ENCODE measurements at places on chromosomes 4 and X. TPM values are rescaled to one million over a fixed set of nuclear protein-coding genes. Genes with fewer than 3 reads are reported as not detected.

Gene SAT1
- total RNA-seq, result 405 TPM

Gene TMA16
- total RNA-seq, result 21.1 TPM

Gene UGT2B10
- total RNA-seq, result not detected

Gene CD40LG
- total RNA-seq, result 0.40 TPM

Gene TCP11X2
- not detected for total RNA-seq

Gene IL3RA
- 10.2 TPM for total RNA-seq

Gene GAGE10
- total RNA-seq, result not detected

Gene FGB
- total RNA-seq, result not detected

Gene PCDH19
- 0.62 TPM for total RNA-seq

Gene CXCL8
- 0.62 TPM for total RNA-seq

Gene TLR6
- 1.6 TPM for total RNA-seq

Gene WDR17
- 4.6 TPM for total RNA-seq

Gene LINC00632
- total RNA-seq, result 29.6 TPM

Gene SPANXN4
- not detected for total RNA-seq

- H3K4me1 ChIP-seq, result no peaks in the 10 kb centered on the region
- ATAC-seq, result no peak
- no peak overlapping the region for H3K4me3 ChIP-seq
- H3K27ac ChIP-seq, result no peak overlapping the region
Observed at GRCh38 chrX:129695535-129695934, 40.8 kb upstream of the APLN start.

DNA sequence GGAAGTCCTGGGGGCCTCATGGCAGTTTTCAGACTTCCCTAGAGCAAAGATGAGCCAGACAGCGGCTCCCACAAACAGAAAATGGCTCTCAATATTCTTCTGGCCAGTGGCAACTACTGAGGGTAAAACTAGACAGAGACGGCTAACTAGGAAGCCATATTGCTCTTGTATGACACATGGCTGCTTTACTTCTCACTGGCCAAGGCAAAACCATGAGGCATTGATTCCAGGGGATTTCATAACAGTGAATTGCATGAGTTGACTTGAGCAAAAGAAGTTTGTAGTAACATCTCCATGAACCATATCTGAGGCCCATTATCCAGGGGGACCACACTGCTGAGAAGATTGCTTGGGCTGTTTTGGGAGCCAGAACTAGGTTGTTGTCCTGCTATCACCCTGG, 13.7 kb upstream of the TLR8 start:
- no peak overlapping the region for H3K4me3 ChIP-seq
- no peaks in the 10 kb centered on the region for H3K27me3 ChIP-seq
- no peaks in the 10 kb centered on the region for H3K4me1 ChIP-seq
- no peak for ATAC-seq
- H3K27ac ChIP-seq, result no peak overlapping the region

DNA sequence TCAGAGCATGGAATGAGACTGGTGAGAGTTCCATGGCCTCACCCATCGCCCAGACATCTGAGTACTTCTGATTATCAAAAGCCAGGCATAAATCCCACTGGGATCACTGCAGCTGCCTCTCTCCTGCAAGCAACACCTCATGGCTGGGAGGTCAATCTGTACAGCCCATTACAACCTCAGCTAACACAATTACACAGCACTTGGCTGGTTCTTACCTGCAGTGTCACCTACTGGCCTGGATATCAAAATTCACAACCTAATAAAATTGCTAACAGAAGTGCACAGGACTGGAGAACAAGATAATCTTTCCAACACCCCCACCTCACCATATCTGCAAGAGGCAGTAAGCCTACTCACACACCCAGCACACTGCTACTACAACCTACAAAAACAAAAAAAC, 341.7 kb upstream of the NDST3 start:
- H3K4me1 ChIP-seq, result no peaks in the 10 kb centered on the region
- H3K36me3 ChIP-seq, result no peaks in the 10 kb centered on the region
- peaks cover 6% of the 10 kb centered on the region for H3K27me3 ChIP-seq
- H3K4me3 ChIP-seq, result no peak overlapping the region

GRCh38 chr4:107856901-107857300, 32.2 kb downstream of the SGMS2 start:
- H3K36me3 ChIP-seq, result no peaks in the 10 kb centered on the region
- ATAC-seq, result no peak
- no peak overlapping the region for H3K27ac ChIP-seq
- H3K4me1 ChIP-seq, result peaks cover 7% of the 10 kb centered on the region

GRCh38 chr4:127503111-127503510, 129.6 kb upstream of the INTU start:
- no peak overlapping the region for H3K4me3 ChIP-seq
- H3K4me1 ChIP-seq, result peaks cover 7% of the 10 kb centered on the region
- no peak overlapping the region for H3K27ac ChIP-seq
- H3K27me3 ChIP-seq, result no peaks in the 10 kb centered on the region
- ATAC-seq, result no peak

GRCh38 chrX:115679460-115679859, 118.5 kb downstream of the PLS3 start:
- no peak for ATAC-seq
- H3K36me3 ChIP-seq, result no peaks in the 10 kb centered on the region
- H3K27me3 ChIP-seq, result no peaks in the 10 kb centered on the region
- H3K4me3 ChIP-seq, result no peak overlapping the region

GRCh38 chr4:1753697-1754311, 32.5 kb downstream of the TACC3 start:
- no peak overlapping the region for H3K27ac ChIP-seq
- no peaks in the 10 kb centered on the region for H3K36me3 ChIP-seq
- H3K4me1 ChIP-seq, result no peaks in the 10 kb centered on the region
- peaks cover 21% of the 10 kb centered on the region for H3K27me3 ChIP-seq

GRCh38 chr4:124910327-124910726, 197.8 kb upstream of the ANKRD50 start:
- no peaks in the 10 kb centered on the region for H3K36me3 ChIP-seq
- no peaks in the 10 kb centered on the region for H3K27me3 ChIP-seq
- no peak overlapping the region for H3K4me3 ChIP-seq
- ATAC-seq, result no peak
- H3K27ac ChIP-seq, result no peak overlapping the region

GRCh38 chrX:136812286-136812685, 31.6 kb upstream of the ARHGEF6 start:
- H3K4me1 ChIP-seq, result no peaks in the 10 kb centered on the region
- ATAC-seq, result no peak
- no peaks in the 10 kb centered on the region for H3K36me3 ChIP-seq
- no peaks in the 10 kb centered on the region for H3K27me3 ChIP-seq

- H3K4me1 ChIP-seq, result no peaks in the 10 kb centered on the region
- H3K27me3 ChIP-seq, result peaks cover 12% of the 10 kb centered on the region
- H3K4me3 ChIP-seq, result no peak overlapping the region
- no peaks in the 10 kb centered on the region for H3K36me3 ChIP-seq
- no peak overlapping the region for H3K27ac ChIP-seq
Observed at GRCh38 chr4:6901669-6902317, 7.8 kb upstream of the TBC1D14 start.

DNA sequence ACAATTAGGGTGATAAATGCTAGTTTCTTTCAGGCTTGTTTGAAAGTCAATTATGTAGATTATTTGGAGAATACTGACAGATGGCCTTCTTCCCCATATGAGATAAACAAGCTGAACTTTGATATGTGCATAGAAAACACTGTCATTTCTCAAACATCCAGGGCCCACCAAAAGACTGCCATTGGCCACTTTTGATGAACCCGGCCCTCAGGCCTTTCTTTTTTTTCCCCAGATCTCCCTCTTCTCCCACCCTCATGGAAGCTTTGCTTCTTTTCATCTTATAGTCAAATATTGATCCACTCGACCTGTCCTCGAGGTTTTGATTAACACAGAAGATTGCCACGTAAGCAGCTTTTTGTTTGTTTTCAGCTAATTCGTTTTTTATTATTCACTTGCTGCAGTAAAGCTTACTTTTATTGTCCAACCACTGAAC, 377.4 kb downstream of the SMARCA1 start:
- no peaks in the 10 kb centered on the region for H3K27me3 ChIP-seq
- no peak for ATAC-seq
- H3K36me3 ChIP-seq, result no peaks in the 10 kb centered on the region
- H3K27ac ChIP-seq, result no peak overlapping the region

DNA sequence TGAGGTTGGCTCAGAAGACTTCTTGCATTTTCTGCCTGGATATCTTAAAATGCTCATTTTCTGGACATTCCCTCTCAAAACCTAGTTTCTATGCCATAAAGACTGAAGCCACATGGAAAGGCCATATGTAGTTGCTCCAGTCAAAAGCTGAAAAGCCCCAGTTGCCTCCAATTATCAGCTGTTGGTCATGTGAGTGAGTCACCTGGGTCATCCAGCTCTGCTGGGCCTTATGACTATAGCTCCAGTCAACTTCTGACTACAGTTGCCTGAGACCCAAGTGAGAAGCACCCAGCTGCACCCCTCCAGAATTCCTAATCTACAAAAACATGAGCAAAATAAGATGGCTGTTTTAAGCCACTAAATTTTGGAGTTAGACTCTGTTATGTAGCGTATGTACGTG, 41.9 kb downstream of the HELQ start:
- H3K4me3 ChIP-seq, result no peak overlapping the region
- H3K4me1 ChIP-seq, result no peaks in the 10 kb centered on the region
- ATAC-seq, result no peak
- H3K27ac ChIP-seq, result no peak overlapping the region

DNA sequence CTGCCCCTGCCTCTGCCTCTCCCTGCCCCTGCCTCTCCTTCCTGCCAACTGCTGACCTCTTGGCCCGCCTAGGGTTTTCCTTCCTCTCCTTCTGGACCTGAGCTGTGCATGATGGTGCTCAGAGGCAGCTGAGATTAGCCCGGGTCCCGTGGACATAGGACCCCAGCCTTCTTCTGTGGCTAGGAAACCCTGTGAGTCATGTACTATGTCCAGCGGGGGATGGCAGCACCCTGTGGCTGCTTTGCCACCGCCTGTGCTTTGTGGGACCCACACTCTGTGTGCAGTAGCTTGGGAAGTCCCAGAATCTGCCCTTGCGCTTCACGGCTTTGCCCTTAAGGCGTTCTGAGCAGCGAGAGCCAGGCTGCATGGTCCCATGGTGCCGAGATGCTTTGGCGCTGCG, 105.5 kb upstream of the PSAPL1 start:
- no peak overlapping the region for H3K4me3 ChIP-seq
- H3K27me3 ChIP-seq, result no peaks in the 10 kb centered on the region
- H3K4me1 ChIP-seq, result no peaks in the 10 kb centered on the region
- no peaks in the 10 kb centered on the region for H3K36me3 ChIP-seq
- no peak overlapping the region for H3K27ac ChIP-seq

DNA sequence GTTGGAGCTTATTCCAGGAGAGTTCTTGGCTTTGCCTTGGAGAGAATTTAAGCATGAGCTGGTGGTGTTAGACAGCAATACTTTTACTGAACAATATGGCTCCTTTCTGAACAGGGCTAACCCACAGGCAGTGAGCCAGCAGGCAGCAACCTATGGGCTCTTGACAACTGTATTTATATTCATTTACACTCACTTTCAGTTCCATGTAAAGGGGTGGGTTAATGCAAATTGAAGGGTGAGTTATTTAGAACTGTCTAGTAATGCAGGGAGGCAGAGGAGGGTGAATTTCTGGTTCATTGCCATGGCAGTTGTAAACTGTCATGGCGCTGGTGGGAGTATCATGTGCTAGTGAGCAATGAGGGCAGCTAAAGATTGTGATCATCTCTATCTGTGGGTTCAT, 15.7 kb downstream of the FOXR2 start:
- no peak overlapping the region for H3K27ac ChIP-seq
- H3K36me3 ChIP-seq, result no peaks in the 10 kb centered on the region
- no peaks in the 10 kb centered on the region for H3K4me1 ChIP-seq
- no peaks in the 10 kb centered on the region for H3K27me3 ChIP-seq
- H3K4me3 ChIP-seq, result no peak overlapping the region

DNA sequence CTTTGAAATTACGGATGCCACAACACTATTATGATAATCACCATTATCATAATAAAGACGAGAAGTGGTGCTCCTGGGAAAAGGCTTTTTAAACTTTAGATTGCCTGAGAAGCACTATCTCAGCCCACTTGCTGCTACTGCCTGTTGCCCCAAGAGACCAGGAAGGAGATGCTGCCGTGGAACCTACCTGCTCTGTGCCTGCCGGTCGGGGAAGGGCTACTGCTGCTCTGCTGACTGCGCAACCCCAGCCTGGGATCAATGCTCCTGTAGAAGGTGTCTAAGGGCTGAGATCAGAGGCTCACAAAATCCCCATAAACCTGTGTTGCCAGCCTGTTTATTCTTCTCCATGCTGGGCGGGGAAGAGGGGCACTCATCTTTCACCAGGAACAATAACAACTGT, 145.3 kb upstream of the VCX3B start:
- no peaks in the 10 kb centered on the region for H3K27me3 ChIP-seq
- no peak for ATAC-seq
- no peak overlapping the region for H3K4me3 ChIP-seq
- no peaks in the 10 kb centered on the region for H3K36me3 ChIP-seq
- H3K4me1 ChIP-seq, result no peaks in the 10 kb centered on the region

DNA sequence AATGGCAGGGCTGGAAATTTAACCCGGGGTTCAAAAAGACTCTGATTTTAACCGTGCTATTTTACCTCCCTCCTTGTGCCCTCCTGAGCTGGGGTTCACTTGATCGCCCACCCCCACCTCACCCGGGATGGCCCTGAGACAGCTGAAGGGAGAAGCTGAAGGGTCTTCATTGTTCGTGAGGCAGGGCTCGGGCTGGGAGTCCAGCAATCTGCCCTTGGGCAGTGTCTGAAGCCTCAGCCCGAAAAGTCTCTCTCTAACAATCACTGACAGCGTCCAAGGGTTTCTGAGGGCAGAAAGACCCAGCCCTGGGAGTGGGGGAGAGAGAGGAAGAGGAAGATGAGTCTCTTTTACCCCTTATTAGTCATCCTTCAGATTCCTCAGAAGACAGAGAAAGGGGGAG, 39.4 kb upstream of the PHOX2B start:
- no peak overlapping the region for H3K4me3 ChIP-seq
- no peaks in the 10 kb centered on the region for H3K4me1 ChIP-seq
- no peak overlapping the region for H3K27ac ChIP-seq
- H3K36me3 ChIP-seq, result no peaks in the 10 kb centered on the region

- ATAC-seq, result no peak
- no peaks in the 10 kb centered on the region for H3K4me1 ChIP-seq
- H3K27ac ChIP-seq, result no peak overlapping the region
- no peaks in the 10 kb centered on the region for H3K36me3 ChIP-seq
- no peaks in the 10 kb centered on the region for H3K27me3 ChIP-seq
Observed at GRCh38 chr4:100591161-100591876, 73.5 kb upstream of the EMCN start.

DNA sequence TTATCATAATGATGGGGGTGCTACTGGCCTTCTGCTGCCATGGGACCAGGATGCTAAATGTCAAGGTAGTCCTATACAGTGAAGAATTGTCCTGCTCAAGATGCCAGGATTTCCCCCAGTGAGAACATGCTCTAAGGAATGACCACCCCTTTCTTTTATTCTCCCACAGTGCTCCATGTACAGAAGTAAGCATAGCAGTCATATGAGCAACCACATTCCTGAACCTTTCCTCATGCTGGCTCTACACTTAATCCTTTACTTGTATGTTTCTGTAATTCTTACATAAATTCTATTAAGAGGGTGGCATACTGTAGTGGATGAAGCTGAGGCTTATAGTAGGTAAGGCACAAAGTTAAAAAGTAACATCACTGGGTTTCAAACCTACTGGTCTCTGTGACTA, 20.2 kb downstream of the CYP2U1 start:
- H3K4me3 ChIP-seq, result no peak overlapping the region
- no peaks in the 10 kb centered on the region for H3K27me3 ChIP-seq
- no peaks in the 10 kb centered on the region for H3K4me1 ChIP-seq
- H3K36me3 ChIP-seq, result no peaks in the 10 kb centered on the region

GRCh38 chr4:112910109-112910736, 139.2 kb upstream of the ANK2 start:
- H3K4me3 ChIP-seq, result peak overlapping the region; percentile 39
- peak; percentile 62 for ATAC-seq
- peaks cover 18% of the 10 kb centered on the region for H3K4me1 ChIP-seq
